ENCODE measurements at places on chromosomes 2 and 18.

DNA sequence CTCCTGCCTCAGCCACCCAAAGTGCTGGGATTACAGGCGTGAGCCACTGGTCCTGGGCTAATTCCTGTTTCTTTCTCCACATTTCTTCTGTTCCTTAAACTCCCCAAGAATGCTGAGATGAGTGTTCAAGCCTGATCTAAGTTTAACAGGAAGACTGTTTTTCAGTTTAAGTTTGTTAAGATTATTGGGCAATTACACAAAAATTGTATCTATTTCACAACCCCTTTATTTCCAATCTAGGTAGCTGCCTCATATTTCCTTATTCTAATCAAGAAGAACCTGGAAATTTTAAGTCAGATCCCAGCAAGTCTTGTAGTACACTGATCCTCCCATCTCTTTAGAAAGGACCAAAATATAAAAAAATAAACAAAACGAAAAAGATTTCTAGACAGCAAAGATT is 11.7 kb downstream of the SFT2D3 start:
- DNase-seq = no peak

DNA sequence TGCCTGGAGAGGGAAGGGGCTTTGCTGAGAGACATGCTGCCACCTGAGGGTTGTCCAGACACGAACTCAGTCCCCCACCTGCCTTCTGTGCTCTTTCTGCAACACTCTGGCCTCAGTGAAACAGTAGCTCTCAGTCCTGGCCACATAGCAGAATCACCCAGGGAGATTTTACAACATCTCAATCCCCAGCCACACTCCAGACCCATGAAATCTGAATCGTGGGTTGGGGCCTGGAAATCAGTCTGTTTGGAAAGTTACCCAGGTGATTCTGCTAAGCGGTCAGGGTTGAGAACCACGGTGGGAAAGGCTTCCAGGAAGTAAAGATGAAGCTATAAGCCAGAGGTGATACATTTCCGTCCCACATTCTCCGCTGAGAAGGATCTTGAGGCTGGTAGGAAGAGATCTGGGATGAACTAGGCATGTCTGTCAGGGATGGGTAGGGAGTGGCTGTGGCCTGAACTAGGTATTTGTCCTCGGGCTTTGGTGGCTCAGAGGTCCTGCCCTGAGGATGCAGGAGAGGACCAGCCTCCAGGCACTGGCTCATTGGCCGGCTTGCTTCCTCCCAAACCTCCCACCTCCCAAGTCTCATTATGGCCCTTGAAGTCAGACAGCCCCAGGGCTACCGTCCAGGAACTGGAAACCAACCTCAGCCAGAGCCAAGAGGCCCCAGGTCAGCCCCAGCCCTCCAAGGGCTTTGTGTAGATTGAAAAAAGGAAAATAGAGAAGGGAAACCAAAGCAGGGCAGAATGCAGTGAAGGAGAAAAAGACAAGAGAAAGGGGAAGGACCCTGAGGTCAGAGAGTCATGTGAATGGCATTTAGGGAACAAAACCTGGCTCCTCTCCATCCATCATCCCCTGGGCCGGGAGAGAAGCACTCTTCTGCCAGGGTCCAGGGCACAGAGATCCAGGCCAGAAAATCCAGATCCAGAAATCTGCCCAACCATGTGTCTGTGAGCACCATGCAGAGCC is 119.6 kb downstream of the ZFP36L2 start:
- DNase-seq = peak; percentile 43

DNA sequence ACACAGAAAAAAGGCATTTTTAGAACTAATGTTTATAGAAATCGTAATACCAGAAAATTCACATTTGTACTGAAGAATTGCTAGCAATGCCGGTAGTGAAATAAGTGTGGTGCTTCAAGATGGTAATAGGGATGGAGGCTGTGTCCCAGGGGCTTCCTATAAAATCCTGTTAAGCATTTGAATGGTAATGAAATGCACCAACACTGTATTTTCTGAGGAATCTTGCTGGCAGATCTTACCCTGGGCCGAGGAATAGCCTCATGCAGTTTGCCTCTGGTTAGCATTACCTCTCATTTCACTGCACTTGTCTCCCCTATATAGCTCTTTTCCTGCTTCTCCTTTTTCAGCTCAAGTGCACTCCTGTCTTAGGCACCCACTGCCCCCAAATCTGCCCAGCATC is 501.6 kb upstream of the NRP2 start:
- DNase-seq = no peak

DNA sequence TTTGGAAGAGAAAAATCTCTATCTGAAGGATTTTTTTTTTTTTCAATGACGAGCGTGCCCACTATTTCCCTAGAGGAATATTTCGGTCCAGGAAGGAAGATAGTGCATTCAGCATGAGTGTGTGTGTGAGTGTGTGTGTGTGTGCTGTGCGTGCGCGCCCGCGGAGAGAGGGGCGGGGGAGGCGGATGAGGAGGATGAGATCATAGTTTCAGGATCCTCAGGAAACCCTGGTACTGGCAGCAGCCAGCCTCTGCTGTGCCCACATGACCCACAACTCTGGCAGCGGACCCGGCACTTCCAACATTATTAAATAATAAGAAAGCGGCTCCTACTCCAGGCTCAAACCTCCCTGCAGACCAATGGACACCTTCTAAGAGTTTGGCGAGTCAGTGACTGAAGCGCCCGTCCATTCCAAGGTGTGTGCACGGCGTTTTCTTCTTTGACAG is 217.0 kb upstream of the DTNA start:
- peak; percentile 37 for DNase-seq

DNA sequence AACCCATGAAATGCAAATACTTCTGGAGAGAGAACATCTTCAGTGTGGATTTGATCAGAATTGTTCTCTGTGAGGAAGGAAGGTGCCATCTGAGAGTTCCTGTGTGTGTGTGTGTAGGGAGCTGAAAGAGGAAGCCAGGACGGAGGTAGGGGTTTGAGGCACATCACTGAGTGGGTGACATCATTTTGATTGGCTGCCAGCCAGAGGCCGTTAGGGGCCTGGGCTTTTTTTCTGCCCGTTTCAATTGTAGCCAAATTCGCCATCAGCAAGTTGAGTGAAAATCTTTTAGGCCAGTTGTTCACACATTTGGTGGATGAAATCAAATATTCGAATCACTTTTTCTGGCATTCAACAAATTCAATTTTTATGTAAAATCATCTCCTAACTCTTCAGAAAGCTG is 48.9 kb downstream of the TSN start:
- no peak for DNase-seq

- DNase-seq = peak; percentile 43
These were observed 797 bp upstream of the GRHL1 start for GRCh38 chr2:9950521-9951271.

DNA sequence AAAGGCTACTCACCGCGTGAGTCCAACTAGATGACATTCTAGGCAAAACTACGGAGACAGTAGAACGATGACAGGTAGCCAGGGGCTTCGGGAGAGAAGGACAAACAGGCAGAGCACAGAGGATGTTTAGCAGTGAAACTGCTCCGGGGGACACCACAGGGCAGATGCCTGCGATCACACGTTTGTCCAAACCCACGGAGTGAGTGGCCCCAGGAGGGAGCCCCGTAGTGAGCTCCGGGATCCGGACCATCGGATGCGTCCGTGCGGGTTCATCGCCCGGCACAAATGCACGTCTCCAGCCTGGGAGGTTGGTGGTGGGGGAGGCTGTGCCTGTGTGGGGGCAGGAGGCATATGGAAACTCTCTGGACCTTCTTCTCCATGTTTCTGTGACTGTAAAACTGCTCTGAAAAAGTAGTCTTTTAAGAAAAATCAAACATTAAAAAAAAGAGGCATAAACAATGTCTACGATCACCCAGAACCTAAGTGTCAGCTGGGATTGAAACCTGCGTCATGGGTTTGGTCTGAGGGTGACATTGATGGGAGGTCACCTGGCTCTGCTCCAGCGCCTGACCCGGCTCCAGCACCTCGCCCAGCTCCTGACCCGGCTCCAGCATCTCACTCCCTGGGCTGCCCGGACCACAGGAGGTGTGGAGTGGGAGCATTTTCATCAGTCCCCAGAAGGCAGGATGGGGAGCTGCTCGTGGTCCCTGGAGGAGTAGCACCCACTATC is 83.0 kb upstream of the CTDP1 start:
- DNase-seq = no peak

DNA sequence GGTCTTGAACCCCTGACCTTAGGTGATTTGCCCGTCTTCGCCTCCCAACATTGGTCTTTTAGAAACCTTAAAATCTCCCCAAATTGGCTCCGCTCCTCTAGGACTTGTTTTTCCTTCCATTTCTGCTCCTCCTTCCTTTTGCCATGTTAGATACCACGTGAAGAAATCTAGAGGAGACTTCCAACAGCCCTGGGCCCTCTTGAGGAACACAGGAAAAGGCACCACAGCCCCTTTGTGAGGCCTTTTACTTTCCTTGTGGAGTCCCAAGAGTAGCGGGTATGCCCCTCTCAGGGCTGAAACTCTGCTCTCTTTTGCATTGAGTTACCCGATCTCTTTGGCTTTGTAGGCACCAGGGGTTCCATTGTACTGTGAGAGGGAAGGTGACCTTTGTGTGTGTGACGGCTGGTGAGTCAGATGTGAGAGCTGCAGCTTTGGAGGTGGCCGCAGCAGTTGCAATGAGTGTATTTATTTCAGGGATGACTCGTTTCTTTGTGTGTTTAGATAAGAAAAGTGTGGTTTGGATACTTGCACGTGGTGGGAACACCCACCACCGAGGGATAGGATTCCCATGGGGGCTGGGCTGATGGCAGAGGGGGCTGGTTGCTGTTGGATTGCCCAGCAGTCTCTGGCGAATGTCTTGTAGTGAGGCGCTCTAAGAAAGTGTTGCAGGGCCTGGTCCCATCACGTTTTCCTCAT is 218.4 kb upstream of the HS6ST1 start:
- no peak for DNase-seq

- DNase-seq = no peak
These were observed 8.3 kb downstream of the TM4SF20 start for GRCh38 chr2:227370791-227371312.

GRCh38 chr2:48356701-48357325 is 173.1 kb upstream of the STON1 start:
- DNase-seq = no peak

DNA sequence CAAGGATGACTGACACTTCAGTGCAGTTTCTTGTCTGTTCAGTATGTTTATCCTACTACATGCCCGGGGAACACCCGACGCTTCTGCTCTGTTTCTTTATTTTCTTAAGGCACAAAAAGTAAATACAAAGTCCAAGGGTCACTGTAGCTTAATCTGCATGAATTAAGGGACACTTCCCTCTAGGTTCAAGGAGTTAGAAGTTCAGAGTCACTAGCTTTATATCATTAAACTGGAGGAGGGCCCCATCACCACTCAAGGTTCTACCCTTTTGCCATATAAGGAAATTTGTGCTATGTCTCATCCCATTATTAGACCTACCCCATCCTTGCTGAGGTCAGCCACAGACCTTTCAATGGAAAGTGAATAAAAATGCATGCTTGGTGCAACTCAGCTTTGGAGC is 27.6 kb upstream of the RMDN2 start:
- no peak for DNase-seq

DNA sequence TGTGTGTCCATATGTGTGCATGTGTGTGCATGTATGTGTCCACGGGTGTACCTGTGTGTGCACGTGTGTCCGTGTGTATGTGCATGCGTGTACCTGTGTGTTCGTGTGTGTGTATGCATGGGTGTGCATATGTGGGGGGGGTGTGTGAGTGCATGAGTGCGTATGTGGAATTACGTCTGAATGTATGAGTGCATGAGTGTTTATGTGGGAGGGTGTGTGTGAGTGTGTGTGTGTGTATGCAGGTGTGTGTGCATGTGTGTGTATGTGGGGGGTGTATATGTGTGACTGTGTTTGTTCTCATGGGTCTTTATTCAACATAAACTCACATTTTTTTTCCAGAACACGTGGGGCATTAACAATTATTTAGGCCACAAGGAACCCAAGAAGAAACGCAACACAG is 208.4 kb downstream of the SNTG2 start:
- no peak for DNase-seq
